ENCODE measurements at places on chromosomes 7 and 10. TPM values are rescaled to one million over a fixed set of nuclear protein-coding genes. Genes with fewer than 3 reads are reported as not detected.

DNA sequence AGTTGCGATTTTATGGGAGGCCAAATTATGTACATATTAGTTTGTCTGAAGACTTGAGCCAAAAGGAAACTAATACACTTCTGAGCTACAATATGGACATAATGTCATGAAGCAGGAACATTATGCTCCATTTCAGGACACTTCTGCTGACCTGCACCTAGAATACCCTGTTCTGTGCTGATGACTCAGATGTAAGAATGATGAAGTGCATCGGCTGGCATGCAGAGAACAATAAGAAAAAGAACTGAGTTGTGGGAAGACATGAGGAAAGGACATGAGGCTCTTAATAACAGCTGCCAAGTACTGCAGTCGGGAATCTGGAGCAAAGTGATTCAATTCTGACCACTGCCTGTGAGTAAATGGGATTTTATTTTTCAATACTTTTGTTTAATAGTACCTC is 192.9 kb upstream of the VSTM2A start:
- DNase-seq = no peak

Gene SLC26A3
- total RNA-seq = 0.93 TPM

GRCh38 chr7:56105508-56105907 is 768 bp downstream of the CHCHD2 start:
- DNase-seq = no peak

Gene NUTM2B
- 0.40 TPM for total RNA-seq

Gene TOMM7
- 146 TPM for total RNA-seq

GRCh38 chr10:117112220-117112619 is 25.9 kb downstream of the VAX1 start:
- DNase-seq = no peak

DNA sequence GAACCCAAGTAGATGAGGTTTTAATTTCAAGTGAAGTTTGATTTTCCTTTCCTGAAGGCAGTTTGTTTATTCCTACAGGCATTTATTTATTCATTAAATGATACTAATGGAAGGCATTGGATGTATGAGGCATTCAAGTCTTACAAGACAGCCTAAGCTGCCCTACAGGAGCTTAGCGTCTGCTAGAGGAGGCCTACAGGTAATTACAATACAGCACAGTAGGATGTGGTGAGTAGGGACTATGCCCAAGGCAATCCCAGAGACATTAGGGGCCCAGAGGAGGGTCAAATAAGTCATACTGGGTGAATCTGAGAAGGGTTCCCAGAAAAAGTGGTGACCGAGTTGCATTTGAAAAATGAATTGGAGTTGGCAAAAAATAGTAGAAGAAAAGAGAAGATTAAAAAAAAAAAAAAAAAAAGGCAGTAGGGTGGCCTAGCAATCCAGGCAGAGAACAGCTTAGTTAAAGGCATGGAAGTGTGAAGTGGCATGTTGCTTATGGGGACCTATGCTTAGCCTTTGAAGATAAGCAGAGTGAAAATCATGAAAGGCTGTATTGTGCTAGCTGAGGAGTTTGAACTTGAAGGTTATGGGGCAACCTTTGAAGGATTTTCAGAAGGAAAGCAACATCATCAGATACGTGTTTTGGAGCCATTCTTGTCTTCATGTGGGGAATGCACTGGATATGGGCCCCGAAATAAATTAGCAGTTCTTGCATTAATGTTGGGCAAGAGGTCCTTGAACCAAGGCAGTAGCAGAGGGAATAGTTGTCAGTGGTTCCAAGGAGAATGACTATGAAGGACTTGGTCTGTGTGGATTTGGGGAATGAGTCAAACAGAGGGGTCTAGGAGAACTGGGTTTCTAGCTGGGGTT is 65.5 kb downstream of the SNX10 start:
- DNase-seq = no peak

Gene WDR11
- total RNA-seq = 21.9 TPM

Gene WDFY4
- 1.3 TPM for total RNA-seq

- no peak for DNase-seq
Observed at GRCh38 chr10:47425813-47426419, 41.8 kb upstream of the ZNF488 start.

GRCh38 chr10:59752278-59752940 is 846 bp downstream of the MRLN start:
- no peak for DNase-seq

GRCh38 chr7:154644366-154644765 is 358.6 kb downstream of the PAXIP1 start:
- DNase-seq = no peak

Gene ARMC3
- total RNA-seq = not detected

- no peak for DNase-seq
Observed at GRCh38 chr7:54883576-54883975, 124.6 kb upstream of the SEC61G start.

DNA sequence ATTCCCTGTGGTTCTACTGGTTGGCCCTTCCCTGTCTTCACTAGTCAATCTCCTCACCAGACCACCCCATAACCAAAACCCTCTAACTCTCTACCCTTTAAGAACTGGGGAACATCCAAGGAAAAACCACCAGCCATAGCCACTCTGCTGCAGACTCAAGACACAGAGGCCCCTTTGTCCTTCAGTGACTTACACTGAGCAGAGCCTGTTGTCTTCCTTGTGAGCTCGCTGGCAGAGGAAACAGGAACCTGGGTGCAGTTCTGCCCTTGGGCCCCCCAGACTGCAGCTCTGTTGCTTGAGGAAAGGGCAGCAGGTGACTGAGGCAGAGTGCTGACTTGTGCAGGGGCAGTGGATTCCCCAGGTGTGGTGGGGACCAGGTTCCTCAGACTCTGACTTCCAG is 30.6 kb downstream of the ZC3HAV1 start:
- DNase-seq = no peak

Gene TMEM139
- 22.0 TPM for total RNA-seq

DNA sequence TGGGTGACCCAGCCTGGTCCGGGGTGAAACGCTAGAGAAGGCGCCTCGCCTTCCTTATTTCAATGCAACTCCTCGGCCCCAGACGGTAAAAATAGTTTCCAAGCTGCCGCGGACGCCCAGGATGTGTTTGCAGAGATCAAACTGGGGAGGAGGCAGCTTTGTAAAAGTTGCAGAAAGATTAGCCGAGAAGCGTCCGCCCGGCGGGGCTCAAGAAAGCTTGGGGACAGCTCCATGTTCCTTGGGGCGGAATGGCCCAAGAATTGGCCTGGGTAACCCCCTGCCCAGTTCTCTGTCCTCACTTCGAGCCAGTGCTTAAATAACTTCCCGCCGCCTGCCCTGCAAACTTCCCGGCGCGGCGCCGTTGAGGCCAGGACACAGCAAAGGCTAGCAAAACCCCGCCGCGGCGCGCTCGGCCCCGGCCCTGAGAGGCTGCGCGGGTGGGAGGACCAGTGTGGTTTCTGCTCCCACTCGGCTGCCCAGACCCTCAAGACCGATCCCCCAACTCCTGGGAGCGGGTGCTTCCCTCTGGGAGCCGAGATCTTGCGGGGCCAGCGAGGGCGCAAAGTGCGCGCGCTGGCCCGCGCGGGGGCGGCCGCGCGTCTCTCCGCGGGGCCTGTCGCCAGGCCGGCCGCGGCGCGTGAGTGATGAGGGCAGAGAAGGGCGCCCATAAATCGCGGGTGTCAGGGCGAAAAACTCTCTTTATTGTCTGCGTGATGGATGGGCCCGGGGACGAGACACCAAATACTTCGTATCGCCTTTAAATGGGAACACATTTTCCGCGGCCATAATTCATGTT is 6.3 kb upstream of the ZNF503 start:
- no peak for DNase-seq

DNA sequence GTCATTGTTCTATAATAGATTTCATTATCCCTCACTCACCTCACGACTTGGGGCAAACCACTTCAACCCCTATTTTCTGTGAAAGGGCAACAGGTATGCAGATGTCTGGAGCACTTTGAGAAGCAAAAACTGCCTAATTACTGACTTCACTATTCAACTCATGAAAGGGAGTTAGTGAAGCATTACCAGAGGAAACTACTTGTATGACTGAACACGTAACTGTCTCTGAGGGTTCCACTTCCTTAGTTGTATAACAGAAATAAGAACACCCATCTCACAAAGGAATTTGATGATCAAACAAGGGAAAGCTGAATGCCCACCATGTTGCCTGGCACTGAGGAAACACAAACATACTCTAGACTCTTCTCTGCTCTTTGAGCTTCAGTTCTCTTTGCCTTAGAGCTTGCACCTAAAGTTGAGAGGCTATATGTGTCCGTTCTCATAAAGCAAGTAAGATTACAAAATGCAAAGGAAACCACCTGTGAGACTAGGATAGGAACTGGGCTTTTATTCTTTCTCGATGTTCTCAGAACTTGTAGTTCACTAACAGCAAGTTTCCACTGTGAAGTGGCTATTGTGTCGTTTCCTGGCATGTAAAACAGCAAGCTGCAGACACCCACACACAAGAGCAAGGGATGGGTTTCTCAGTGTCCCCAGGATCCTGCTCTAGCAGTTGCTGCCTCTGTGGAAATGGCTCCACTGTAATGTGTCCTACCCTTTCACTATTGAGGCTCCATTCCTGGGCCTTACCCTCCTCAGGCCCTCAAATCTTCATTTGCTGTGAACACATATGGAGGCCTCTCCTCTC is 2.6 kb downstream of the TMEM243 start:
- DNase-seq = no peak

- DNase-seq = no peak
Observed at GRCh38 chr10:86655173-86655540, 810 bp downstream of the OPN4 start.

DNA sequence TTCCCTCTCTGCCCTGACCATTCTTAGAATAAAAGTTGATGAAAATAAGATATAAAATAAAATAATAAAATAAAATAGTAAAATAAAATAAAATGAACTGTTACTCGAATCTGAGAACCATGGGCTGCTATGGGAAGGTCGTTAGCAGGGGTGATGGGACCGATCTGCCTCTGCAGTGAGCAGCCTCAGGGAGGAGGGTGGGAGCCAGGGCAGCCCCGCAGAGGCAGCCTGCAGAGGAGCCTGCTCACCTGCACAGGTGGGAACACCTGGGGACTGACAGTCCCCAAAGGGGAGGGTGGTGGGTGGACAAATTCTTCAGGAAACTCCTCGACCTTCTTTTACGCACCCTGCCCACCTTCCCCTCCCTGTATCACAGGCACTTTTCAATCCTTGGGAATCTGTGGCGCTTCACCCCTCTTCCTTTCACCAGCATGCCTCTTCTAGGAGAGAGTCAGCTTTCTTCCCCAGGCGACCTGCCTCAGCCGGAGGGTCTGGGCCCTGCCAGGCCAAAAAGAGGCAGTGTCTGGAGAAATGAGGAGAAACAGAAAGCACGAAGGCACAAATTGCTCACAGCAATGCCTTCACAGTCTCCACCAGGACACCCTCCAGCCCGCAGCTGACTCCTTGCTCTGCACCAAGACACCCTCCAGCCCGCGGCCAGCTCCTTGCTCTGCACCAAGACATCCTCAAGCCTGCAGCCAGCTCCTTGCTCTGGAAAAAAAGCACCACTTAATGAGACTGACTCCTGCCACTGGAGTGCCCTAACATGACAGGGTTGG is 368.4 kb upstream of the SHH start:
- DNase-seq = peak; percentile 18

DNA sequence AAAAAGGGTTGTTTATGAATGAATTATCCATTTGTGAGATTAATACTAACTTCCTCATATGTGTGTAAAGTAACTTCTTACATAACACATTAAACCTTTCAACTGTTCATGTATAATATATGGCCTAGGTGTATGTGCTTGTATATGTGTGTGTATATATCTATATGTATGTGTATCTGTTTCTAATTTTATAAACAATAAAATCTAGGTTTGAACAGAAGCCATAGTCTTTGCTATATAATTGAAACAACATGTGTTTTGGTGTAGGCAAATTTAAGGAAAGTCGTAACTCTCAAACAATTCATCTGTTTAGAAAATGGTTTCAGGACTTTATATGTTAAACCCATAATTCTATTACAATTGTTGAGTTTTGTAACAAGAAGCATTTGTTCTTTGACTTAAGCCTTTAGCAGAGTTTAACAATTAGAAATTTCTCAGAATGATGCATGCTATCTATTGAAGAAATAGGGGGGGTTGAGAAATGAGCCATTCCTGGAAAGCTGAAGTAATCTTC is 103.3 kb downstream of the BBS9 start:
- no peak for DNase-seq

DNA sequence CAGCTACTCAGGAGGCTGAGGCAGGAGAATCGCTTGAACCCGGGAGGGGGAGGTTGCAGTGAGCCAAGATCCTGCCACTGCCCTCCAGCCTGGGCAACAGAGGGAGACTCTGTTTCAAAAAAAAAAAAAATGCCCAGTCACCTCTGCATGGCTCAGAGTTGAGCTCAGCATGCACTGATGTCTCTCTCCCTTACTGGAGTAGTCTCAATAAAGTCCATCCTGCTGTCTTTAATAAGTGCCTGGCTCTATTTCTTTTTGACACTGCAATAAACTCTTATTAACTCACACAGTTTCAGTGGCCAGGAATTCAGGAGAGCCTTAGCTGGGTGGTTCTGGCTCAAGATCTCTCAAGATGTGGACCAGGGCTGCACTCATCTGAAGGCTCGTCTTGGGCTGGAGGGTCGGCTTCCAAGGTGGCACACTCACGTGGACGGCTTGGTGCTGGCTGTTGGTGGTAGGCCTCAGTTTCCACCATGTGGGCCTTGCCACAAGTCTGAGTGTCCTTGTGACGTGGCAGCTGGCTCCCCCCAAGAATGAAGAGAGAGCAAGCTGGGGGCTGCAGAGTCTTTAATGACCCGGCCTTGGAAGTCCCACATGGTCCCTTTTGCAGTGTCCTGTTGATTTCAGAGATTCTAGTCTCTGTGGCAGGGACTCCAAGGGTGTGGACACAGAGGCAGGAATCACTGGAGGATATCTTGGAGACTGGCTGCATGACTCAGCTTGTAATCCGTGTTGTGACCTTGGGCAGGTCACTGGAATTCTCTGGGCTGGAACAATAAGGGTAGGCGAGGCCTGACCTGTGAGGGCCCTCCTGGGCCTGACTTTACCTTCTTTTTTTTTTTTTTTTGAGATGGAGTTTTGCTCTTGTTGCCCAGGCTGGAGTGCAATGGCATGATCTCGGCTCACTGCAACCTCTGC is 85.9 kb upstream of the KMT2C start:
- no peak for DNase-seq

Gene NRBF2
- total RNA-seq = 13.4 TPM

GRCh38 chr7:18278316-18278715 is 217.2 kb upstream of the HDAC9 start:
- DNase-seq = no peak

GRCh38 chr10:8767591-8767990 is 713.1 kb downstream of the GATA3 start:
- DNase-seq = no peak

DNA sequence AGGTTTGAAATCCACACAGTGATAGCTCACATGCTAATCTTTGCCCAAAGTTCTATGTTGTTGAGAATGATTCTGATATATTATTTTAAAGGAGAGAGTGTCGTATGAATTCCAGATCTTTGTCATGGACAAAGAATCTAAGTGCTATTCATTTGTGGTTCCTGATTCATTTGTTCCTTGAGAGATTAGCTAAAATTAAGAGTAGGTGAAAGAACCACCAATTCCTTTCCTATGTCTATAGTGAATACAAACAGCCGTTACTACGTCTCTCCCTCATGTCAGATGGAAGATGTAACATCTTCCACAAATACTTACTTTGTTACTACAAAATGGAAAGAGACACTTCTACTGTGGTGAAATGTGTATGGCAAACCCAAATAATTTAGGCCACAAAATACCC is 3.3 kb upstream of the PLXDC2 start:
- no peak for DNase-seq

GRCh38 chr10:31584098-31584631 is 265.1 kb downstream of the ZEB1 start:
- no peak for DNase-seq

Gene WASHC2A
- total RNA-seq = 10.6 TPM

Gene AKR1C8
- 24.7 TPM for total RNA-seq

Gene CCNJ
- 1.7 TPM for total RNA-seq

Measured in left lobe of liver (tissue), 2 donors.